Mononuclear cell (primary cell): ENCODE measurements at places on chromosomes 5 and 9. TPM values are rescaled to one million over a fixed set of nuclear protein-coding genes. Genes with fewer than 3 reads are reported as not detected.

The SERINC5 gene
- total RNA-seq, result 70.2 TPM

The NUTM2F gene
- not detected for total RNA-seq

The C9 gene
- not detected for total RNA-seq

The PROB1 gene
- 0.21 TPM for total RNA-seq

The FAM174A gene
- total RNA-seq, result 7.8 TPM

The SH3RF2 gene
- total RNA-seq, result 0.31 TPM

The JAKMIP2 gene
- total RNA-seq, result 1.2 TPM

The CD74 gene
- total RNA-seq, result 2,135 TPM

The TMEM232 gene
- 2.7 TPM for total RNA-seq

The FAM169A gene
- 29.3 TPM for total RNA-seq

The SHOC1 gene
- total RNA-seq, result under 0.01 TPM

The SPINK6 gene
- total RNA-seq, result not detected

The PCDHGA8 gene
- 0.10 TPM for total RNA-seq

The SHISAL2B gene
- not detected for total RNA-seq

The GRXCR2 gene
- total RNA-seq, result not detected

The PPP3R2 gene
- total RNA-seq, result not detected

The EGFLAM gene
- total RNA-seq, result not detected

The FST gene
- 0.84 TPM for total RNA-seq

The INSYN2B gene
- total RNA-seq, result not detected

The PCDHGB2 gene
- 0.63 TPM for total RNA-seq

The ACTBL2 gene
- not detected for total RNA-seq

The NXNL2 gene
- total RNA-seq, result not detected

The ZBTB6 gene
- total RNA-seq, result 11.2 TPM

The TSTD2 gene
- total RNA-seq, result 10.5 TPM

The RNF183 gene
- total RNA-seq, result not detected

The AHRR gene
- total RNA-seq, result 0.31 TPM

The MYO10 gene
- total RNA-seq, result 1.0 TPM

The TLR4 gene
- total RNA-seq, result 59.9 TPM

The PALM2AKAP2 gene
- under 0.01 TPM for total RNA-seq

The PSAT1 gene
- 0.42 TPM for total RNA-seq

The IL17B gene
- not detected for total RNA-seq
